Fibroblast of the conjunctiva (primary cell): ENCODE measurements at places on chromosomes 11 and 22.

GRCh38 chr11:111414267-111414931 is 35.3 kb upstream of the POU2AF1 start:
- DNase-seq = no peak

GRCh38 chr11:38191101-38191500 is 1593.1 kb upstream of the RAG2 start:
- DNase-seq = no peak

- DNase-seq = no peak
Observed at GRCh38 chr11:43962383-43963278, 20.2 kb downstream of the C11orf96 start.

- no peak for DNase-seq
Observed at GRCh38 chr22:48576333-48577013, 1251.2 kb downstream of the BRD1 start.

DNA sequence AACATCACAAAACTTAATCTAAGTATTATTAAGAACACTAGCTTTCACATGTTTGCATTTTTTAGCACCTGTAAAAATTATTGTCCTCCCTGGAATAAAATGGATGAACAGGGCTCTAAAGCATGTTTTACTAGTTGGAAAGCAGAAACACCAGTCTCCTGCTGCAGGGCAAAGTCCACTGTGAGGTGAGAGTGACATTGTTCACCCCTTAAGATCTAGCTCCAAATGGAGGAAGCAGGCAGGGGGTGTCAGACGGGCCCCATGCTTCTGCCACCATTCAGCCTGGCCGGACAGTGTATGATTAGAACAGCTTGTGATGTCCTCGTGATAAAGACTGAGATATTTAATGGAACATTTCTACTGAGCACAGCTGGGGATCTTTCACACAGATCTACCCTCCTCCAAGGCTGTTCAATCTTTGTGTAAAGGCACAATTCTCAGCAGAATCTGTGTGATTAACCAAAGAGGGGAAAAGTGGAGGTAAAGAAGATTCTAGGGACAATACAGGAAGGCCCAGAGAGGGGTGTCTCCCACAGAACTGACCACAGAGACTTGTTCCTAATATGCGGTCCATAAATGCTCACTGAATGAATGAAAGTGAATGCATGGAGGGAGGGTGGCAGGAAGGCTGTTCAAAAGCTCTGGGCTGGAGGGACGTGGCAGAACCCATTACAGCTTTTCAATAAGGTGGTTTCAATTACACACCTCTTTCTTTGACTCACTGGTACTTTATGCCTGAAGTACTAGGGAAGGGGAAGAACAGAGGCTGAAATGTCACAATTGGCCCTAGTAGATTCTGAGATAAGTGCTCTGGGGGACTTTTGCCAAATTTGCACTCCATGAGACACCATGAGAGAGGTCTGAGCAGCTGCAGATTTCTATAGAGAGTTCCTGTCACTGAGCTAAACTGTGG is 239.1 kb upstream of the ARHGAP20 start:
- no peak for DNase-seq
